C1 segment of cervical spinal cord (tissue), 14 donors: ENCODE measurements at places on chromosomes 7 and 10.

GRCh38 chr10:118992496-118992895 lies 37.0 kb upstream of the NANOS1 start:
- no peak for DNase-seq

GRCh38 chr7:128390871-128391565 lies 18.8 kb downstream of the IMPDH1 start:
- no peak for DNase-seq

- DNase-seq, result no peak
These were observed 997.3 kb downstream of the LRMDA start for GRCh38 chr10:76428551-76429367.

DNA sequence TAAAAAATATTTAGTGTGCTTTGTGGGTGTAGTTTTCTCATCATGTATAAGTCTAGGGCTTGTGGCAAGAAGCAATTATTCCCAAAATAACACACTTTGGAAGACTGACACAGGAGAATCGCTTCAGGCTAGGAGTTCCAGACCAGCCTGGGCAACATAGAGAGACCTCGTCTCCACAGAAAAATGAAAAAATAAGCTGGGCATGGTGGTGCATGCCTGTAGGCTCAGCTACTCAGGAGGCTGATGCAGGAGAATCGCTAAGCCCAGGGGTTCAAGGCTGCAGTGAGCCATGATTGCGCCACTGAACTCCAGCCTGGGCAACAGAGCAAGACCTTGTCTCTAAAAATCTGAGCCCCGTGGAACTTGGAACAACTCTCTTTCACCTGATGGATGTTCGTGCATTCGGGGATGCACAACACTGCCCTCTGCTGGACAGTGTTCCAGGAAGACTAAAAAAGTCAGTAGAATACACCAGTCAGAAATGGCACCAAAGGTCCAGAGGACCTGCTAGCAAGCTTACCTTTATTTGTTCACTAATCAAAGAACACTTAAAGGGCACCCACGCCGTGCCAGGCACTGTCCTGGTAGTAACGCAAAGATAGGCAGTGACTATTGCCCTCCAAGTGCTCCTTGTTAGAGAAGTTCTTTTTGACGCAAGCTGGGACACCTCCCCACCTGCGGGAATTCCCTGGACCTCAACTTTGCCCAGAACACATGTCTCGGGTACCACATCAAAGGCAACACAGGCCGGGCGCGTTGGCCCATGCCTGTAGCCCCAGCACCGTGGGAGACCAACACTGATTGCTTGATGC lies 81.9 kb upstream of the CALN1 start:
- DNase-seq, result peak; percentile 37

DNA sequence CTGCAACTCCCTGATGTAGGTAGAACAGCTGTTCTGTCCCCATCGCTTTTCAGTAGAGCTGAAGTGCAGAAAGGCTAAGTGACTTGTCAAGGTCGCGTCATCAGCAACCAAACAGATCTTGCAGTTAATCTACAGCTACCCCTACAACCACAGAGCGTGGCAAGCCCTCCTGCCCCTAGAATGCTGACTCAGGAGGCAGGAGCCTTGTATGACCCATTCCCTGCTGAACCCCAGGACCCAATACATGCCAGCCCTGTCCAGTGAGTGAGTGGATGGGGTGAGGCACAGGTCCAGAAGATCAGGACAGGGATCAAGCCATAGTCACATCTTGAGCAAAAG lies 26.6 kb upstream of the GJD4 start:
- DNase-seq, result no peak

DNA sequence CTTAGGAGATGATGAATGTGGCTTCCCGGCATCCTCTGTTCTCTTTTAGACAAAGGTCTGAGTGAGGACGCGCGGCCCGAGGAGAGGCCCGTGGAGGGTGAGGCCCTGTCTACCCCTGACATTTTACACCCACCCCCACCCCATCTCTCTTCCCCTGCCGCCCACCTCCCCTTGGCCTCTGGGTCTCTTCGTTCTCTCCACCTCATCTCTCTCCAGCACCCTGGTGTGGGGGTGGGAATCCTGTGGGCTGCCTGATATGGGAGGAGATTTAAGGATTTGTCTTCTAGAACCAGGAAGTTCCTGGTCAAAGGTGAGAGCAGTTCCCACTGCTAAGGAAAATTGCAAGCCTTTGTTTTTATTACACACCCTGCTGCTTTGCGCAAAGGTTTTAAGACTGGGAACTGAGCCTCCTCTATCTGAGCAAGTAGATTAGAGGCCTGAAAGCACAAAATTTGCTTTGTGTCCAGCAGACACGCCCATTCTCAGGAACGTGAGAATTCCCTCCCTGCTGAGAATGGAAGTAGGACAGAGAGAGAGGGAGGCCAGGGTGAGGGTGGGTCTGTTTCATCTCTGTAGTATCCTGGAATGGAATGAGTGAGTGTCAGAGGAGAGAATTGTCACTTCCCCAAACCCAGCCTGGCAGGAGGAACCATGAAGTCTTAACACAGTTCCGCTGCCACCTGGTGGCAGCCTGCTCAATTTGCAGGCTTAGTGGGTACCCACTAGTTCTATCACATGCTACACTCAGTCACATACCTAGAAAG lies 91.2 kb downstream of the GTF2IRD1 start:
- DNase-seq, result no peak

DNA sequence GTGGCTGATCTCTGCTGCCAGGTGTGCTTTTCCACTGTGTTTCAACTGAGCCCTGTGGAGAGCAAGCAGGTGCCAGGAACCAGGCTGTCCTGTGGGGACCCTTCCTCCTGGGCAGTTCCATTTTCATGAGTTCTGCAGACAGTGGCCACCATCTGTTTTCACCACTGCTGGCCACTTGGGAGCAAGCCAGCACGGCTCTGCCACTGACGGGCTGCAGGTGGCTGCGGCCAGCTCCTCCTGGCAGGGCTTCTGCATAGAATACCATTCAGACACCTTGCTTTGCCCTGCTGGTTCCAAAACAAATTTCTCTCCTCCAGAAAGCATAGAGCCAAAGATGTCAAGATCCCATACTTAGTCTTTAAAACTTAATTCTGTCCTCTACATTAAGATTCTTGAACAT lies 48.3 kb downstream of the LANCL2 start:
- no peak for DNase-seq

- DNase-seq, result peak; percentile 54
These were observed 103.6 kb downstream of the MKLN1 start for GRCh38 chr7:131431289-131431688.
